Cardiac muscle cell (in vitro differentiated cells and primary cell): ENCODE measurements at places on chromosomes 12 and 14.

- no peak for DNase-seq
Measured at GRCh38 chr12:48822711-48823110, 4.4 kb downstream of the CACNB3 start.

DNA sequence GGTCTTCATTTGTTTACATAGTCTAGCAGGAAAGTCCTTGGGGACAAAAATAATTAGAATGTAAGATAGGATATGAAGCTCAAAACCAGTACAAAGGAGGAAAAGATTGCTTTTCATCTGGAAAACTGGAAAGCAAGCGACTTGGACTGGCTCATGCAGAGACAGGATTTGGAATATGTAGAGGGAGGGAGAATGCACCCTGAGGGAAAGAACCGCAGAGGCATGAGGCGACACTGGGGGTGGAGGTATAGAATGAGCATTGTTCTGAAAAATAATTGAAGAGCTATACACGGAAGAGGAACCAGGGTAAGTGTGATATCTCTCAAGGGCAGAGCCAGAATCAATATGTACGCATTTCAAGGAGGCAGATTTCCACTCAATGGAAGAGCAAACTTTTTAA is 85.5 kb downstream of the PLEKHG3 start:
- DNase-seq = no peak

- peak; percentile 74 for DNase-seq
Measured at GRCh38 chr12:95277139-95277538, 59.5 kb downstream of the VEZT start.

DNA sequence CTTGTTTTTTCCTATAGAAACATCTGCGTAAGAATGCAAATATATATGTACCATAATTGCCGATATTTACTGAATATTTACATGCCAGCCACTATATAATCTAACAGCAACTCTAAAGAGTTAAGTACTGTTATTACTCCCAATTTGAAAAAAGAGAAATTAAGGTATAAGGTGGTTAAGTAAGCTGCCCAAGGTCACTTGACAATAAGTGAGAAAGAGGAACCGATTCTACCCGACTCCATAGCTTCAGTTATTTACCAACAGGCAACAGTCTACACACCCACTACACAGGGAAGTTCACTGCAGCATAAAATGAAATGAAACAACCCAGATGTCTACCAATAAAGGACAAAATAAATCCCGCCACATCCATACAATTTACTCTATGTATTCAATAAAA is 1.1 kb downstream of the MIS18BP1 start:
- no peak for DNase-seq

DNA sequence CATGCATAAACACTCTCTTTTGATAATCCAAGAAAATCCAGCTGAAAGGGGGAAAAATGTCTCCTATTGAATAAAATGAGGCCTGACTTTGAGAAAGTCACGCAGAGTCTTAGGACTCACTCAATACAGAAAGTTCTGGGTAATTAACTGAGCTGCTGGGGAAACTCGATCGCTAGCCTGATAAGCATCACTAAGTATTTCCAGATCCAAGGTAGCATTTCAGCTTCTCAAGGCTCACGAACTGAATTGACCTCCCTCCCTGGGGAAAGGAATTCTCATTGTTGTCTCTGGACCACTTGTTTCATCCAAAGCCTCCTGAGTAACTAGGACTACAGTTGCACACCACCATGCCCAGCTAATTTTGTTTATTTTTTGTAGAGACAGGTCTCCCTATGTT is 13.8 kb upstream of the ANAPC5 start:
- no peak for DNase-seq

- no peak for DNase-seq
Measured at GRCh38 chr12:1926251-1926657, 7.8 kb upstream of the CACNA2D4 start.

DNA sequence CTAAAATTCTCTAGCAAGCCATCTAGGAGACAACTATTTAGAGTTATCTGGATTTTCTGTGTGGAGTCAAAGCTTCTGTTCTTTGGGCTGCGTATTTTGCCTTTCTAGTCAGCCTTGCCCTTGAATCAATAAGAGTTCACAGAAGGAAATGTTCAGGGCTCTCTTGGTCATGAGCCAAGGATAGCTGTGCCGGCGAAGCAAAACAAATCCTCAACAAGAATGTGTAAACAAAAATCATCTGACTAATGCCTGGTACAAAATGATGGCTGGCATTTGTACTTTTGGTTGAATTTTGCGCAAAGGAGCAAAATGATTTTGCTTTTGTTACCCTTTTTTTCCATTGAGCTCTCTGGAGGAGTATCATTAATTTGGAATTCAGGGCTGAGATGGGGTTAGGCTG is 171.1 kb downstream of the DACT1 start:
- peak; percentile 47 for DNase-seq

GRCh38 chr12:27705263-27705662 is 5.4 kb upstream of the MRPS35 start:
- DNase-seq = no peak

GRCh38 chr14:100015251-100015655 is 50.0 kb upstream of the EVL start:
- no peak for DNase-seq

GRCh38 chr12:8527250-8528130 is 13.2 kb downstream of the CLEC4E start:
- no peak for DNase-seq

DNA sequence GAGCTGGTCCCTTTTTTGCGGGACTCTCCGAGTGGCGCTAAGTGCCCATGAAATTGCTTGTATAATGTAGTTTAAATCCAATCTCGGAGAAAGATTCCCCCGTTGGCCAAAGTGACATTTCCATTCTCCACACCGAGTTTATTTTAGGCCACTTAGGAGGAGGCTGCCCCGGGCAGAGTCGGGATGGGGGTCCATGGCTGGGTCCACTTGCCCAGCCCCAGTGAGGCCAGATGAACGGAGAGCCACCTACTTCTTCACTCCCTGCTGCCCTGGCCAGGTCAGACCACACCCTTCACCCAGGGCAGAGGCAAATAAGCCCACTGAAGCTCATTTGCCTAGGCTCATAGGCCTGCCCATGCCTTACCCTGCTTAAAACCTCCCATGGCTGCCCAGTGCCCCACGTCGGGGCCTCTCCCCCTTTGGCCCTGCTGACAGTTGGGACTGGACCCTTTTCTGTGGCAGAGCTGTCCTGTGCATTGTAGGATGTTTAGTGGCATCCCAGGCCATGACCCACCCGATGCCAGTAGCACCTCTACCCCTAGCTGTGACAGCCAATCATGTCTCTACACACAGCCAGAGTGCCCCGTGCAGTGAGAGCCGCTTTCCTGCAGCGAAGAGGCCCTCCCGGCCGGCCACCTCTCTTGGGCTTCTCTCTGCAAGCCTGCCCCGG is 51.3 kb downstream of the FAM222A start:
- no peak for DNase-seq

- no peak for DNase-seq
Measured at GRCh38 chr12:86838711-86839110, 582.5 kb upstream of the MGAT4C start.

GRCh38 chr14:75499084-75499875 is 23.0 kb upstream of the BATF start:
- no peak for DNase-seq

DNA sequence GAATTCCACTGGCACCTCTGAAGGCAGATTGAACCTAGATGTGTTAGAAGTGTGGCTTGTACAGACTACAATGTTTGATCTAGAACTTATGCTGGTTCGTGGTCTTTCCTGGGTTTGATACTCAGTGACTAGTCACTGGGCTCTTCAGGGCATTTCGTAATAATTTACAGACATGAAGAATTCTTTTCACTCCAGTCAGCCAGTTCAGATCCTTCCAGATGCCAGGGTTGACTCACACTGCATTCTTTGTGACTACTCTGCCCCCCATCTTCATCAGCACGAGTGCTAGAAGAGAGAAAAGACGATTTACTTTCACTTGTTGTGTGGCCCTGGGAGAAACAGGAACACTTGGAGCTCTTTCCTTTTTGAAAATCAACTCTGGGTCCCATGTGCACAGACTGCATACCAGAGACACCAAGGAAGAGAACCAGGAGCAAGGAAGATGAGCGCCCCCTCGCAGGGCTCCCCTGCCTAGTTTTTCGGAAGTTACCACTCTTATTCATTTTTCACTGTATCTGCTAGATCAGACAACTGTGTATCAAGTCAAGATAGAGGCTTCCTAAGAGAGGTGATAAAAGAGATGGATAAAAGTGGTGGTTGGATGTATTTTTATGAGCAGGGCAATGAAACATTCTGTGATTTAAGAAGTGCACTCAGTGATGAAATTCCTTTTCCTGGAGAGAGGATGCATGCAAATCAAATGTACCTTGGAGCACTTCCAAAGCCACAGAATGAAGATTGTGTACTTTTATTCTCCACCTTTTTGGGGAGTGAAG is 33.5 kb upstream of the EVL start:
- peak; percentile 98 for DNase-seq

GRCh38 chr14:105891631-105892452 is 365.5 kb downstream of the TMEM121 start:
- no peak for DNase-seq

DNA sequence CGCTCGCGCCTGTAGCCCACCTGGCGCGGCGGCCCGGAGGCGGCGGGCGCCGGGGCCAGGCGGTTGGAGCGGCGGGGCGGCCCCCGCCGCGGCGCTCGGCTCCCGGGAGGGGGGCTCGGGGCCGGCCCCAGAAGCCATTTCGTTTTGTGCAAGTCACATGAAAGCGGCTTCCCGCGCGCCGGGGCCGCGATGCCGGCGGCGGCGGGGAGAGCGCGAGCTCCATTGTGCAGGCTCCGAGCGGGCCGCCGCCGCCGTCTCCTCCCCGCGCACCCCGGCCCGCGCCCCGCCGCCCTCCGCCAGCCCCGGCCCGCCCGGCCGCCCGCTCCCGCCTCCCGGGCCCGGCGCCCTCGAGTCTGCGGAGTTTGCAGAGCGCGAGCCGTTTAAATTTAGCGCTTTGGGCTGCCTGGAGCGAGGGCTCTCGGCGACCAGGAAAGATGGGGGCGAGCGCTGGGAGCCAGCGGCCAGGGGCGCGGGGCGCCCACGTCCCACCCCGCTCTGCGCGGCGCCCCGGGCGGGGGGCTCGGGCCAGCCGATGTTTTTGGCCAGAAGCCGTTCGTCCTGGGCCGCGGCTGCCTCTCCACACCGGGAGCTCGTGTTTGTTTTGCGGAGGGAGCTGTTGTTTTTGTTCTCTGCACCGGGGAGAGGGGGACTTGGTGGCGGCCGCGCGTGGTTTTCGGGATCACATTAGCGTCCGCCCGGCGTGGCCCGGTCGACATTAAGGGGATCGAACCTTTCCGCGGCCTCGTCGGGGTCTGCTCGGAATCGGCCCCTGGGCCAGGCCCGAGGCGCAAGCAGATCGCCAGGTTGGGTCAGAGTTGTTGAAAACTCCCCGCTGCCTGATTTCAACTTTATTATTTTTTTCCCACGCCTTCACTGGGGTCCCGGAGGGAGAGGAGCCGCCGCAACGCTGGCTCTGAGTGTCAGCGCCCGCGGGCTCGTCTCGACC is 982 bp downstream of the BCL7A start:
- peak; percentile 30 for DNase-seq

DNA sequence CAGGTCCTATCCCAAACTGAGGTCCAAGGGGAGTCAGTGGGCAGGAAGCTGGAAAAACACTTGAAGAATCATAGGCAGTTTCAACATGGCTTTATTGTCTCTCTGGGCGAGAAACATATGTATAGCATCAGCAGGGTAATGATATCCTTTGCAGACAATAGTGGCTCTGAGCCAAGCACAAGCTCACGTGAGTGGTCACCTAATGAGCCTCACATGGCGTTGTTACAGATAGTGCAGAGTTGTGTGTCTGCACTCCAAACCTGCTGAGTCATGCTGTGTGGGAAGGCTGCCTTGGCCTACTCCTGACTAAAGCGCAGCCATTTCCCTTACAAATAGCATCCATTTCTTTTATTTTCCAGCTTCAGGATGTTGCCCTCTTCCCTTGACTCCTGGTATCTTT is 105.2 kb upstream of the SYT1 start:
- no peak for DNase-seq

GRCh38 chr12:90128526-90128925 is 419.9 kb upstream of the ATP2B1 start:
- DNase-seq = no peak

GRCh38 chr12:45282411-45282810 is 66.5 kb downstream of the ANO6 start:
- DNase-seq = no peak

- peak; percentile 38 for DNase-seq
Measured at GRCh38 chr14:87995500-87996290, 2.7 kb upstream of the GALC start.

DNA sequence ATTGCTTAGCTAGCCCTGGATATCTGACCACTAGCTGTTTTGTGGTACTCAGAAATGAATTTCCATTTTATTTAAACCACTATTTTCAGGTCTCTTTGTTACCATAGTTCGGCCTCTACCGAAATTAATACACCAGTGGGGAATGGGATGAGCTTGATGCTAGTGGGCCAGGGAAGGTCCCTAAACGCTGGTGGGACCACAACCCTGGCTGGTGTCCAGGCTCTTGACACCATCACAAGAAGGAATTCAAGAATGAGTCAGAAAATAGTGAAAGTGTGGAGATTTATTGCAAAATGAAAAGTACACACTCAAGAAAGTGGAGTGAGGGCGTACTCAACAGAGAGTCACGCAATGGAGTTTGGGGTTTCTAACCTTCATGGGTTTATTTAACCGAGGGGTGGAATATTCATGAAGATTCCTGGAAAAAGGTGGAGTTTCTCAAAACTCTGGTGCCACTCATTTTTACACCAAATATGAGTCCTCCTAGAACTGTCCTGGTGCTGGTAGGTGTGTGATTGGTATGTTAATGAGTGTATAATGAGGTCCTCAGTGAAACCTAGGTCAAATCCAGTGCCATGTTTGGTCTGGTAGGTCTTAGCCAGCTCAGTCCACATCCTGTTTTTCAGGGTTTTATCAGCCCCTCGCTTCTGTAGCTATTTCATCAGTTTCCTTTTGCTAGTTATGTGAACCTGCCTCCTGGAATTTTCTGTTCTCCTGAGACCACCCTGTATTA is 38.9 kb upstream of the LRP6 start:
- DNase-seq = peak; percentile 10

DNA sequence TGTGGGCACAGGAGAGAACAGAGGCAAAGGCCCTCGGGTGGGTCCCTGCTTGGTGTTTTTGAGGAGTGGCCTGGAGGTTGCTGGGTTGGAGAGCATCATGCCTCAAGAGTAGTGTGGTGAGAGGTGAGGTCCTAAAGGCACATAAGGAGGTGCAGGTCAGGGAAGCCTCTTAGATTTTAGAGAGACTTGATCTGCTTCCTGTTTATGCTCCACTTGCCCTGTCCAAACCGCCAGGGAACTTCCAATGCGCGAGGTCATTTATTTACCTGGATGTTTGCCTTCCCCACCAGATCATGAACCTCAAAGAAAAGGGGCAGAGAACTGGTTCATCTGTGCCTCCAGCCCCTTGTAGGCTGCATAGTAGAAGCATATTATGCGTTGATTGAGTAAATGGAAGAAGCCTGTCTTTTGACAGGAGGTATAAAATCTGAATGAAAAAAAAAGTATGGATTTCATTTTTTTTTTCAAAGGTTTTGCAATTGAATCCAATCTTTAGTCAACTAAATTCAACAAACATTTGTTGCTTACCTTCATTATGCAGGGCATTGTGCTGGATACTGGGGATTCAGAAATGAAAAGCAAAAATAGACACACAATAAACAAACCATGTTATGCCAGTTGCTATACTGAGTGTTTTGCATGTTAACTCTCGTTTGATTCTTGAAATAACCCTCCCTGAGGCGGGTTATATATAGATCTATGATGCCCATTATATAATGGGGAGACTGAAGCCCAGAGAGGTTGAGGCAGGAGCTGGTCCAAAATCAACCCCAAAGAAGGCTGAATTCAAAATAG is 485.2 kb downstream of the VRK1 start:
- DNase-seq = no peak

GRCh38 chr12:67220065-67220464 is 49.1 kb upstream of the CAND1 start:
- no peak for DNase-seq
